A673 (cell line): ENCODE measurements at places on chromosomes 2 and 18.
A peak's percentile ranks its signal among the peaks of the same experiment; 100 is the strongest.

- no peak for DNase-seq
Measured at GRCh38 chr2:183543731-183544130, 419.5 kb downstream of the NUP35 start.

GRCh38 chr2:12257476-12257875 is 459.3 kb upstream of the TRIB2 start:
- DNase-seq: no peak

- DNase-seq: no peak
Measured at GRCh38 chr2:171702781-171703556, 15.7 kb downstream of the DYNC1I2 start.

DNA sequence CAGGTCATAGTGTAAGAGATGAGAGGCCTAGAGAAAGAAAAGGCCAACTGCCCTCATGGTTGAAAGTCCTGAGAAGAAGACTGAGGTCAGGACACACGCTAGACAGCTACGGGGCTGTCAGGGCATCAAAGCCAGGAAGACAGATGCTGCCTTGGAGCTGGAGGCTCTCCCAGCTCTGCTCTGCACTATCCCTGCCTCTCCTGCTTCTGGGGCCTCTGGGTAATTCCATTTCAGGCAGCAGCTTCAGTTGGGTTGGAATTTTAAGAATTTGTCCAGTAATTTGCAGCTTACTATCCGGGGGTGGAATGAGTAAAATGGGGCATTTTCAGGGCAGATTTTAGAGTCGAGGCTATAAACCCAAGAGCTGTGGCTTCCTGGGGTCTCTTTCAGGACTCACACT is 76.2 kb upstream of the CTAGE1 start:
- DNase-seq: no peak

DNA sequence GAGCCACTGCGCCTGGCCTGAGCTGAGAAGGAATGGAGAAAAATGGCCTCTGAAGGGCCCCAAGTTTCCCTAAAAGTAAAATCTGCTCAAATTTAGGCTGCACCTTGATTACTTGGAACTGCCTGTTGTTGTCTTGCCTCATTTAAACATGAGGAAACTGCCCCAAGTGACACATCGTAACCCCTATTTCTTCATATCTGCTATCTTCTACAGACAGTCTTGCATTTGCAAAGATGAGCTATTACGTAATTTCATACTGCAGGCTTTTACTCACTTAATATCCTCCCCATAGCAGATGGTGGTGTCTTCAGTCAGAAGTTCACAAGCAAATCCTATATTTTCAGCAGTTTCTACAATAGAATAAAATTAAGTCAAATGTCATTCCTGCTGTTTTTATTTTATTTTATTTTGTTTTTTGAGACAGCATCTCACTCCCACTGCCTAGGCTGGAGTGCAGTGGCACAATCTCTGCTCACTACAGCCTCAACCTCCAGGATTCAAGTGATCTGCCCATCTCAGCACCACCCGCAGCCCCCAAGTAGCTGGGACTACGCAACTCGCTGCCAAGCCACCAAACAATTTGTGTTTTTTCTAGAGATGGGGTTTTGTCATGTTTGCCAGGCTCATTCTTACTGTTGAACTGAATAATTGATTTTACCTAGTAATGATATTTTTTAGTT is 45.3 kb upstream of the NARS1 start:
- peak; percentile 61 for DNase-seq

DNA sequence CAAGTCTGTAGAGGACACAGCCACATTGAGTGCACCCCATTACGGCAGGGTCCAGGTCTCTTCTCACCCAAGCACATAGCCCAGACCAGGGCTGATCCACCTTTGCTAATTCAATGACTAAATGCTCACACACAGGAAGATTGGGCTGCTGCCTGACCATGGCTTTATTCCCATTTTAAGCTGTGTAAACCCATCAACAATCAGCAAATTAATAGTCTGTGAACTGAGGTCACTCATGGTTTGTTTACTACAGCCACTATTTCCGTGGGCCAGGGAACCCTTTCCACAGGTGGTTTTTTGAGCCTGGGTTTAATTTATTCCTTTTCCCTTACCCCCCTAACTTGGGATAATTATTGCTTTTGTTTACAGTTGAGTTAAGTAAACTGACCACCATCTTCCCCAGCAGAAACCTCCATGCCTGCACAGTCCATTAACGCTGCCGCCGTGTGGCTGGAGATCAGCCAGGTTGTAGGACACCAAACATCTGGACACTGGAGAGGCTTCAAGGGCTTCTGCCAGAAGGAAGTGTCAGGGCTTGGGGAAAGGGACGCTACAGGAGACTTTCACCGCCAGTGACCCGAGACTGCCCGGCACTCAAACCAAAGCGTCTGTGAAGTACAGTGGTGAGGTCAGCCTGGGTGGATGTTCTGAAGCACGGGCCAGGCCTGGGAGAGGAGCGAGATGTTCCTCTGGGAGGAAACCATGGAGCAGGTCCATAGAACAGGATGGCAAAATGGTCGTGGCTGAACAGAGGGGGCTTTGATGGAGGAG is 282.9 kb downstream of the DYSF start:
- DNase-seq: no peak

DNA sequence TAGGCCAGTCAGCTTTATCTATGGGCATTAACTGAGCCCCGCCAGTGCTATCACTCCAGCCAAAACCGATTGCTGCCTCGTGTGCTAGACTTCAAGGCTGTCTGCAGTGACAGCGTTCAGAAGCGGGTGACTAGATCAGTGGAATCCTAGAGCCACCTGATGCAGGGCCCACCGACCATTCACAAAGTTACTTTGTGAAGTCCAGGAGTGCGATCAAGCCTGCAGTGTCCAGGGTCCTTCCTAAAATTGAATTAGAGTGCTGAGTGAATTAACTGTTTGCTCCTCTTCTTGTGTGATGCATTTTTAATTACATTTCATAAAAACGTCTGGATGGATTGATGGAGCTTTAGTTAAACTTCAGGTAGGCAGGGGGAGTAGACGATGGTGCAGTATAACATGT is 13.9 kb downstream of the PCARE start:
- no peak for DNase-seq
